ENCODE measurements at places on chromosomes 4 and X.

- no peak for DNase-seq
These were observed 60.1 kb upstream of the ACSL4 start for GRCh38 chrX:109793191-109793590.

DNA sequence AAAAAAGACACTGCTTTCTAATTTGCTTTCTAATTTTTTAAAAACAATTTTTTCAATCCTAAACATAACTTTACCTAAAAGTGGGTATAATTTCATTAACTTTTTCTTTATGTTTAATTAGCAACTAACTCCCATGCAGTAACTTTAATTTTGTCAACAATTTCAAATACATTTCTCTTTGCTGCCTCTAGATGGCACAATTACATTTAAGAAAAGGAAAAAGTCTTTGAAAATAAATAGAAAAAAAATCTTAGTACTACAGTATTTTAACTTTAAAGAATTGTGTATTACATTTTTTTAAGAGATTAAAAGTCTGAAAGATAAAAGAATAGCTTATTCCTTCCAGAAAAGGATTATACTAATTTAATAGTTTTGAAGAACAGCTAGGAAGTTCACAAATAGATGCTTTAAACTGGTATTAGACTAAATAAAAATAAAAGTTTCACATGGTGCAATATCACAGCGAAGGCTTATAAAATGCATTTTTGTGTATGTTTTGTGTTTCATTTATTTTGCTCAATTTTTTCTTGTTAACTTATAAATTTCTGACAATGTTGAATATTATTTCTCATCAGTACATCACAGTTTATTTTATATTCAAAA, 105.1 kb downstream of the ADGRA3 start:
- no peak for DNase-seq

DNA sequence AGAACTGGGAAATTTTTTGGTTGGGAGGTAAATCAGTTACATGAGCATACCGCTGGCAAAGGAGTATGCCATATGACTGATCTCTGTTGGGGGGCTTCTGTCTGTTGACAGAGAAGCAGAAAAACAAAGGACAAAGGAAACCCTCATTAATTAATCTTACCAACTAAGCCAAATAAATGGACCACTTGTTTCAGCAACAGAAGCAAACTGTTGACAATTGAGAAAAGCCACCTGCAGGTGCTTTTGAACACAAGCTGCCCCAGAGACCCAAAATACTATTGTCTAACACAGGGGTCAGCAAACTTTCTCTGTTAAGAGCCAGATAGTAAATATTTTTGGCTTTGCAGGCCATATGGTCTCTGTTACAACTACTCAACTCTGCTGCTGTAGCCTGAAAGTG, 7.0 kb upstream of the FRYL start:
- no peak for DNase-seq

DNA sequence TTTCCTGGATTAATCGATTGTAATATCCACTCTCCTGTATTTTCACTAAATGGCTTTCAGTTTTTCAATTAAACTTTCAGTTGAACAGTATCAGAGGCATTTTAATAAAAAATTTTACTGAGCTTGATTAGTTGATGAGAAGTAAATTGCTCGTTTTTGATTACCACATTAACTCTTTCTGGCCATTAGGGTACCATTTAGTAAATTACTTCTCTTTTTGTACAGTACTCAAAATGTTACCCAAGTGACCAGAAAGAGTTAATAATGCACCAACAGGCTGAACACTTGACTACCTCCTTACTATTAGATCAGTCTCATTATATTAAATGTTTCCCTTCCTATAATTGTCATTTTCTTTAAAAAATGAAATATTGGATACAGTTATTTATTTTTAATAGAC, 289.2 kb downstream of the TENM3 start:
- DNase-seq, result no peak

DNA sequence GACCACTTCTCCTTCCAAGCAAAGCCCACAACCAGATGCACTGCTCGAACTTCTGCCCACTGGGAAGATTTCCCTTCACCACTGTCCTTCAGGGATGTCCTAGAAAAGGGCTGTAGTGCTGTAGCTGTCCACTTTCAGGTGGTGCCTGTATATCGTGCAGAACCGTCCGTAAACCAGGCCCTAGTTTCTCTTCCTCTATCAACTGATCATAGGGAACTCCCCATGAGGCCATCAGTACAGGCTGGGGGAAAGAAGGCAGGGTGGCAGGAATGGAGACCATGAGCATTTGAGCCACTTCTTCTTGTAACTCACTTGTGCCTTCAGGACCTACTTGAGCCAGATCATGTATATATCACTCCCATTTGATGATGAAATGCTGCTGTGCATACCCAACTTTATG, 57.3 kb upstream of the FAM9B start:
- DNase-seq, result no peak

- no peak for DNase-seq
These were observed 494.1 kb downstream of the CENPC start for GRCh38 chr4:67051000-67051789.

- DNase-seq, result no peak
These were observed 707 bp upstream of the UNC5C start for GRCh38 chr4:95549246-95550114.

DNA sequence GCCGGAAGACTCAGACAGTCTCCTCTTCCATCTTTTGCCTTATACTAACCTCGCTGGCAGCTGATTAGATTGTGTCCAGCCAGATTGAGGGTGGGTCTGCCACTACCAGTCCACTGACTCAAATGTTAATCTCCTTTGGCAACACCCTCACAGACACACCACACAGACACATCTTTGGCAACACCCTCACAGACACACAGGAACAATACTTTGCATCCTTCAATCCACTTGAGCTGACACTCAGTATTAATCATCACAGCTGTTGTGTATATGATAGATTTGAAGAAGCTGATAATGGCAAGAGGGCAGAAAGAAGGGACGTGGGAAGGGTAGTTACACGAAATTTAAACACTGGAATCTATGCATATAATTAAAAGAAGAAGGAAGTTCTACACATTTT, 139.5 kb downstream of the ANKRD50 start:
- no peak for DNase-seq

DNA sequence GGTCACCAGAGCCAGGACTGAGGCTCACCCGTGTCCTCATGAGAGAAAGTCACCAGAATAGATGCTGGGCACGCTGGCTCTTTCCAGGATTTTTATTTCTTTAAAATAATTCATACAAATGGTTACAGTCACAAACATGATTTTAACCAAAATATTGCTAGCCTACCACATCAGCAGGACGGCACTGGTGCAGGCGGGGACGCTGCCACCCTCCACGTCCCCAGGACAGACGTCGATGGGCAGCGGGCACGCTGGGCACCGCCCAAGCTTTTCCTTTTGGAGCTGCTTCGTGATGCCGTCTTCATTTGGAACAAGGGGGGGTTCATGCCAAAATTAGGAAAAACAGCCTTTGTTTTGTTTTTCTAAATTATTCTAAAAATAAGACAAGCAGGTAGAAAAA, 37.6 kb downstream of the CTBP1 start:
- DNase-seq, result no peak

DNA sequence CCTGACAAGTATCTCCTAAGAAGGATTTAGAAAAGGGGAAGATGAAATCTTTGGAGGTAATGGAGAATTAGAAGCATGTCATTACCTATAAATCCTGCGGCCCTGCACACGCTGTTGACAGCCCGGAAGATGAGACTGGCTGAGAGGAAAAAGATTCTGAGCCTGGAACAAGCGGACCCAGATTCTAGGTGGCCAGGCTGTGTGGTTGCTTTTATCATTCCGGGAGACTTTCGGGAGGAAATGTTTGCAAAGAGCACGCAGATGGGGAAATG, 5.8 kb upstream of the PPP2R3B start:
- DNase-seq, result no peak

DNA sequence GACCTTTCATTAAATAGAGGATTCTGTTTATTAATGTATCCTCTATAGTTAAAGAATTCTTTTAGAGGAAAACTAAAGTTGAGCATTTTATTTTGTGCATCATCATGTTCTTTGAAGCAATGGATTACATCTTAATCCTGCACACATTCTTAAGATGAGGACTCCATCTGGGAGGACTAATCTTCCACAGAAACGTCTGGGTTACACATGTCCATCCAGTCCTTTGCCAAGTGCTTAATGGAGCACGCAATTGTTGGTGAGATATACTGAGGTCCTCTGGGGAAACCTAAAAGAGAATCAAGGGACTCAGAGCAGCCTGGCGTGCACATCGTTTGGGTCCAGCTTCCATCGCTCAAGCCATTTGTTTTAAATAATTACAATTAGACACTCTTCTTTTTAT, 115.1 kb upstream of the SFRP2 start:
- no peak for DNase-seq

DNA sequence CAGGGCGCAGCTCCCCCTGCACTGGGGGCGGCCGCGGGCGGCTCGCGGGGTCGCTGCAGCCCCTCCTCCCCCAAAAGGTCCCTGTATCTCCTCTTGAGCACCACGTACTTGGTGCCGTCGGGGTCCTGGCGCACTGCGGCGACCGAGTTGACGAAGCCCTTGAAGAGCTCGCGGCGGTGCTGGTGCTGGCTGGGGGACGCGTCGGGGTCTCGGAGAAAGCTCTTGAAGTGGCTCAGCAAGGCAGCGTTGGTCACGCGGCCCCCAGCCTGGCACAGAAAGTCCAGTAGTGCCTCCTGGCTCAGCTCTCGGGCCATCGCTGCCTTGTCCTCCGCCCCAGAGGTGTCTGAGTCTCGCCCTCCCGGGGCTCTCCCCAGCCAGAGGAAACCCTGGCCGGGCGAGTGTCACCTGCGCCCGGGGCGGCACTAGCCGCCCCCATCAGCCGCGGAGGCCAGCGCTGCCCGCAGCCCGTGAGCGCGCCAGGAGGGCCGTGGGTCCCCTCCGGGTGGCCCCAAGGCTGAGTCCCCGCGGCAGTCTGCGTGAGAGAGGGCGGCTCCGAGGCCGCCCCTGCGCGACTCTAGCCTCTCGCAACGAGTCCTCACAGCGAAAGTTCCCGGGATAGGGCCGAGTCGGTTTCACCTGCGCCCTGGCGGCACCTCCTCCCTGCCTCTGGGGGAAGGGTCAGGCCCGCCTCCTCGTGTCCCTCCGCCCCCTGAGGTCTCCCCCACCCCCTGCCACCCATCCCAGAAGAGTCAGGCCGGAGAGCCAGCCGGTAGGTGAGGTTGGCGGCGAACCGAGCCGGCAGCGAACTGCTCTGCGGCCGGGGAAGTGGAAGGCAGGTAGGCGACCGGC, at the start of gene SOWAHB:
Gene SOWAHB (minus strand): TSS at position 609 of the 849 bp plus-strand sequence. CDS start 295 bp downstream, at position 314.
- no peak for DNase-seq

GRCh38 chr4:163165217-163166017, 1.3 kb downstream of the NAF1 start:
- no peak for DNase-seq

DNA sequence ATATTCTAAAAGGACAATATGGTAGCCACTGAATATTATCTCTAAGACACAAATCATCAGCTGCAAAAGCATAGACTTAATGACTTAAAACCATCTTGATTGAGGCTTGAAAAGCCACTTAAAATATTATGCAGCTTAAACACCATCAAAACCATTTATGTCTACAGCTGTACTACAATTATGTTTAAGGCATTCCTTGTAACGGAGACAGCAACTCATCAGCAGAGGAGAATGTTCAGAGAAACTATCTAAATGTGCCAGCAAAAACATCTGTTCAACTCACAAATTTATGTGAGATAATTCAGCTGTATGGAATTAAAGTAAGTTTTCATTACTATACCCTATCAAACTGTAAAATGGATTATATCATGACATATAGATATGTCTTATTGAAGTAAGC, 147.9 kb upstream of the CTSO start:
- no peak for DNase-seq

DNA sequence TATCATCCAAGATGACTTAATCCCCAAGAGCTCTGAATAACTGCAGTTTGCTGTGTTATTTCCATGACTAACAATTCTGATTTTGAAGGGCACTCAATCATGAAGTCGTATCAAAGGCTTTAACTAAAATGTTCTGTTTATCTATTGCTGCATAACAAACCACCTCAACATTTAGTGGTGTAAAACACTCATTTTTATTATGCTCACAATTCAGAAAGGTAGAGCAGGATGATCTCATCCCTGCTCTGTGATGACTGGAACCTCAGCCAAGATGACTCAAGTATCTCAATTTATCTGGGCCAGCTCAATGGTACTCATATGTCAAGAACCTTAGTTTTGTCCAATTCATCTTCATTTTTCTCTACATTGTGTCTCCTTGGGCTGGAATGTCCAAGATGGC, 451.1 kb downstream of the PPARGC1A start:
- DNase-seq, result no peak

DNA sequence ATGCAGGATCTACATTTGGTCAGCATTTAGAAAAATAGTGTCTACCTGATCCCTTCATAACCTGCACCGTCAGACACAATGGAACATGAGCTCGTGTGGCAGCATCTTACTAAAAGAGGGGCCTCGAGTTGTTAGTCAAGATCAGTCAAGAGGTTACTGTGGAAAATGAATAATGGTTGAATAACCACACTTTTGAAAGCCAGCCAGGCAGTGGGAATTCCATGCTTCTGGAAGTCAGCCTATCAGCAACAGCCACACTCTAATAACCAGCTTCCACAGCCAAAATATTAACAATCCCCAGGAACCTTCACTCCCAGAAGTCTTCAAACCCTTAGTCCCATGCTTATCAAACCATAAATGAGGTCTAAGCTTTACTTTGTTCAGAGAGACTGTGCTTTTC, 234.3 kb downstream of the HS3ST1 start:
- no peak for DNase-seq

- DNase-seq, result peak; percentile 32
These were observed 10.7 kb downstream of the MED12 start for GRCh38 chrX:71128915-71129765.

DNA sequence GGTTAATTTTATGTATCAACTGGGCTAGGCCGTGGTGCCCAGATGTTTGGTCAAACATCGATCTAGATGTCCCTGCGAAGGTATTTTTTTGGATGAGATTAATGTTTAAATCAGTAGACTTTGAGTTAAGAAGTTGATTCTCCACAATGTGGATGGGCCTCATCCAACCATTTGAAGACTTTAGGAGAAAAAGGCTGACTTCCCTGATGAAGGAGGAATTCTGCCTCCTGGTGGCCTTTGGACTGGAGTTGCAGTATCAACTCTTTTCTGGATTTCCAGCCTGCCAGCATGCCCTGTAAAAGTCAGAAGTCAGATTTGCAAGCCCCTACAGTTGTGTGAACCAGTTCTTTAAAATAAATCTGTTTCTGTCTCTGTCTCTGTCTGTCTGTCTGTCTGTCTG, 91.4 kb downstream of the STK32B start:
- DNase-seq, result no peak

DNA sequence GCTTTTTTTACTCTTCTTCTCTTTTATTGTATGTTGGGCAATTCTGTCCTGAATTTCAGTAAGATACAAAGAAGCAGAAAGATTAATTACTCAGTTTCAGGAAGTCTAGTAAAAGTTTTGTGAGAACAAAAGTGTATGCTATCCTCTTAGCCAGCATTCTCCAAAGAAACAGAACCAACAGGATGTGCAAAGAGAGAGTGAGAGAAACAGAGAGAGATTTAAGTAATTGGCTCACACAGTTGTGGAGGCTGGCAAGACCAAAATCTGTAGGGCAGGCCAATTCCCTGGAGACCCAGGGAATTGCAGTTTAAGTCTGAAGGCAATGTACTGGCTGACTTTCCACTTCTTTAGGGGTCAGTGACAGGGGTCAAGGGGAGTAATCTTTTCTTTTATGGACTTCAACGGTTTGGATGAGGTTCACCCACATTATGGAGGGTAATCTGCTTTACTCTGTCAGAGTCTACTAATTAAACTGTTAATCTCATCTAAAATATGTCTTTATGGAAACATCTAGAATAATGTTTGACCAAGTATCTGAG, 59.2 kb upstream of the SLC39A8 start:
- DNase-seq, result no peak

- no peak for DNase-seq
These were observed 163.2 kb downstream of the RPA4 start for GRCh38 chrX:97046867-97047266.

- no peak for DNase-seq
These were observed 267.8 kb downstream of the STIM2 start for GRCh38 chr4:27128443-27128842.
